Globus pallidus (tissue), 1 donor: ENCODE measurements at places on chromosomes 11 and 22.

DNA sequence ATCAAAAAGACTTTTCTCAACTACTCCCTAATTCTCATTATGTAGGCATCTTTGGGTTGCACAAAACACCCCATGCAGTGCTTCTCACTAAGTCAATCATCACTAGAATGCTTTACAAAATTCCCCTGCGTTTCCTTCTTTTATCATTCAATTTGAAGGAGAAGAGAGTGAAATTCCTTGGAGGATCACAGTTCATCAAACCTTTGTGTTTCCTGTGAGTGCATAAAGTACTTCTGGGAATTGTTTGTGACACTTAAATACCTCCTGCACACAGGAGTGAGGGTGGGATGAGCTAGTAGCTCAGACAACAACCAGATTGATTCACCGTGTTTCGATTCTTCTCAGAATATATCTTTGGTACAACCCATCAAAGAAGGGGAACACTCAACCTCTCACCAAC lies 3.7 kb upstream of the OR5AR1 start:
- no peak for DNase-seq

DNA sequence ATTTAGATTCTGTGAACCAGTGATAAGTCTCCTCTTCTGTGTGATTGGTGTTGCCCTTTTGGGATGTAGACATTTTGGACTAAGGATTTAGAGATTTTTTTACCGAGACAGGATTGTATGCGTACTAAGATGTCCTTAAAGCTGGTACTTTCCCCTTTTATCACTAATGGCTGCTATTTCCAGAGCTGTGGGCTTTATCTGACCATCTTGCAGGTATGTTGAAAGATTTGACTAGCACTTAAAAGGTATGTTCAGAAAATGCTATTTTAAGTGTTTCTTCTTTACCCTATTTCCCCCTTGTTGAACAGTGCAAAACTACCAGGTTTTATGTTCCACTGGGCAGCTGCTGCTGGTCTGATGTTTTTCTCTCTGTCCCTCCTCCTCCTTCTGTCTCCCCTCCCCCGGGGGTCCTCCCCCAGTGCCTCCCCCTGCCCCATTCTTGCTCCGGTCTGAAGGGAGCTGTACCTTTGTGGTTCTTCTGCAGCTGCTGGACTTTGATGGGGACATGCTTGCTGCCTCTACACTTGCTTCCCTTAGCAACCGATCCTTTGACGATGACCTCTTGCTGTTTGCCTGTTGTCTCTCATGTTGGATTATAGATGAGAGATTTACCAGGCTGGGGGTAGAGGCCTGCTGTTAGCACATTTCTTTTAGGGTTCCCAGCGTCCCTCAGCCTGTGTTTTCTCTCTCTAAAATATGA lies 59.6 kb downstream of the ZNRF3 start:
- no peak for DNase-seq

DNA sequence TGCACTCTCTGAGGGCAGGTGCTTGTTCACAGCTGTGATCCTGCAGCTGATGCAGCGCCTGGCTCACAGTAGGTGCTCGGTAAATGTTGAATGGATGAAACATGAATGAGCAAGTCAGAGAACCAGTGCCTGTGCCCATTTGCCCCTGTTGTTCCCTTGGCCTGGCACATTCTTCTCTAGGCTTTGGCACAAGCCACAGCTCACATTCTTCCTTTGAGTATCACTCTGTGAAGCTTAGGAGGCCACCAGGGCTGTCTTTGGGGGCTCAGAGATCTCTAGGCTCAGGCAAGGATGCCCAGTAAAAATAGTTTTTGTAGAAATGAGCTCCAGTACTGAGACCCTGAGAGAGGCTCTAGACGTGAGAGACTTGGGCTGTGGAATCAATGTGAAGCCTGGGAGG lies 144.6 kb upstream of the NAV2 start:
- DNase-seq: no peak

DNA sequence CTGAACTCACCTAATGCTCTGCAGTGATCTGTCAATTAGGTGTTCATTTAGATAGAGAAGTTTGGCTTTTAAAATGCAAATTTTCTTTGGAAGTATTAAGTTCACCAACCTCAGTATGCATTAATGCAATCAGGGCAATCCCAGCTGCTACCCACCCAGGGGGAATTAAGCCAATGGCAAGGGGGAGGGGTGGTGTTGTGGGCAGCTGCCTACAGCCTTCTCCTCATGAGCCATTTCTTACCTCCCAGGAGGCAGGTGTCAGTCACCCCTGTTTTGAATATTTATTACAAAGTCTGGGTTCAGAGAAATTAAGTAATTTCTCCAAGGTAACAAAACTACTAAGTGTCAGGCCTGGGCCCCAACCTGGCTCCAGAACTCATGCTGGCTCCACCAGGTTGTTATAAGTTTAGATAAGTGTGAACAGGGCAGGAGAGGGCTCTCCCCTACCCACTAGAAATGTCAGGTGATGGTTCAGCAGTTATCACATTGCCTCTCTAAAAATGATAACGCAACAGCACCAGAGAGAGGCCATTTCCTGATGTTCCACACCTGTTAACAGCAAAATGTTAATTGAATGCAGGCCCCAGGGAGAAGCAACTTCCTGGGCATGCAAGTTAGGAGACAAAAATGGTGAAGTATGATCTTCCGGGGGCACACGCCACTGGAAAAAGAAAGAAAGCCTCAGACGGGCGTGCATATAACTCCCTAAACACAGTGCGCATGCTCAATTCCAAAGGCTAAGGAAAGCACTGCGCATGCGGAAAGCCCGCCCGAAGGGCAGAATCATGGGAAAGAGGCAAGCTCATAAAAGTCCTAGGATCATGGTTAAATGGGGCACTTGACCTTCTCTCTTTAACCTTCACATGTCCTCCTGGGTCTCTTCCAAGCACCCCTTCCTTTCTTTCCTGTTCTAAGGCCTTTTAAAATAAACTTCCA lies 35.4 kb upstream of the GNAZ start:
- DNase-seq: no peak

GRCh38 chr11:3840870-3841425 lies at the start of gene RHOG:
RHOG (minus strand) TSS chr11:3840959; CDS start chr11:3828138, 12,821 bp downstream.
- DNase-seq: peak; percentile 86

DNA sequence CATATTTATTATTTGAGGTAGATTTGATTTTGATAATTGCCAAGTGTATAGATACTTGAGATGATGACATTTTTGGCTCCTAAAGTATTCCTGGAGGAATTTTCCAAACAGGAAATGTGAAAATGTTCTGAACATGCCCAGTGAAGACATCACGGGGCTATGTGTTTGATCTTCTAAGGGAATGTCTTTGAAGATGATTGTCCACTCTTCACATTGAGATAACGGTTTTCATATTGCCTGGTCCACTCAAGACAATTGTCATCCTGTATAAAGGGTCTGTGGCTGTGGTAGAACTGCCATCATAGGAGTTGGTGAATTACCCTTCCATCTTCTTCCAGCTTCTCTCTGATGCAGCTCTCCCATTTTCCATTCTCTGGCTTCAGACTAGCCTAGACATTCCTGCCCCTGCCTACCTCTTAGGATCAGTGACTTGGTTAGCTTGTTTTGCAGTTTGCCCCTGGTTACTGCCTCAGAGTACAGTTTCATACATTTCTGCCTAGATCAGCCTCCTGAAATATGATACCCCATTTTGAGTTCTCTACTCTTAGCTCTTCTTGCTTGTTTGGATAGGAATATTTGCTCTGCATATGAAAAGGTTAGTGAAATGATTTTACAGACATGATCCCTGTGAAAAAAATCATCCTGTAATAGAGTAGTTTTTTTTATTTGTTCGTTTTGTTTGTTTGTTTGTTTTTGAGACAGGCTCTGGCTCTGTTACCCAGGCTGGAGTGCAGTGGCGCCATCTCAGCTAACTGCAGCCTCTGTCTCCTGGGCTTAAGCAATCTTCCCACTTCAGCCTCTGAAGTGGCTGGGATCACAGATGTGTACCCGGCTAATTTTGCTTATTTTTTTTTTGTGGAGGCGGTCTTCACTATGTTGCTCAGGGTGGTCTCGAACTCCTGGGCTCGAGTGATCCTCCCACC lies 111.4 kb upstream of the SORL1-AS1 start:
- DNase-seq: no peak

DNA sequence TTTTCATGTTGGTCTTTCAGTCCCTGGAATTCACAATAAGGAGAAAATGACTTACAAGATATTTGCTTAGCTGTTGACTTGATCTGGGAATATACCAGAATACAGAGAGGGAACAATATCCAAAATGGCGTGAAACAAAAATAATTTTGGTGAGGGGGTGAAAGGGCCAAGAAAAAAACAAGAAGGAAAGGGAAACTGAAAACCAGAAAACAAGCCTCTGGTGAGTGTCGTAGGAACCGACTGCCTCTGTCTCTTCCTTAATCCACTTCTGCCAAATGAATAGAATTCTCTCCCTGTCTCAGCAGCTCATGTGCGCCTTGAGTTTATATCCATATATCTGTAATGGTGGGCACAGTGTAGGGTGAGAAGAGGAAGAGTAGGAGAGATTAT lies 367.6 kb downstream of the ETS1 start:
- DNase-seq: no peak

DNA sequence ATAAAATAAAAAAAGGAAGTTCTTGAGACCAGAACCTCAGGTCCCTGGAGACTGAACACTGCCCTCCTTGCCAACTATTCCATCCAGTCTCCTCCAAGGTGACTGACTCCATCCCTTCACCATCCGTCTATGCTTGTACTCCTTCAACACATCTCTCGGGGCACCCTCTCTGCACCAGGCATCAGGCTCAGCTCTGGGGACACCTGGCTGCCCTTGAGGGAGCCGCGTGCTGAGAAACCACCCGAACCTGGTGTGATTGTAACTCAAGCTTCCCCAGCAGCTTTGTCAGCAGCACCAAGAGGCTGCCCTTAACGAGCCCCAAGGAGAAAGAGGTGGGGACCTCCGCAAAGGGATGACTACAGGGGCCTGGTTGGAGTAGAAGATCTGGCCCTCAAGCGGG lies 1.7 kb downstream of the PTPN5 start:
- no peak for DNase-seq
